ENCODE measurements at places on chromosomes 16 and 17. TPM values are rescaled to one million over a fixed set of nuclear protein-coding genes. Genes with fewer than 3 reads are reported as not detected.
A peak's percentile ranks its signal among the peaks of the same experiment; 100 is the strongest.

DNA sequence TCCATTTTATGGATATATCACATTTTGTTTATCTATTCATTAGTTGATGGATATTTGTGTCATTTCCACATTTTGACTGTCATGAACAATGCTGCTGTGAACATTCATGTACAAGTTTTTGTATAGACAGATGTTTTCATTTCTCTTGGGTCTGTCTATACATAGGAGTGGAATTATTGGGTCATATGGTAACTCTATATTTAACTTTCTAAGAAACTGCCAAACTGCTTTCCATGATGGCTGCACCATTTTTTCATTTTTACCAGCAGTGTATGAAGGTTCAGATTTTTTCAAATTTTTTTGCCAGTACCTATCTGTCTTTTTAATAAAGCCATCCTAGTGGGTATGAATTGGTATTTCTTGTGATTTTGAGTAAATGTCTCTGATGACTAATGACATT lies 15.5 kb downstream of the NFAT5 start:
- no peak for DNase-seq

DNA sequence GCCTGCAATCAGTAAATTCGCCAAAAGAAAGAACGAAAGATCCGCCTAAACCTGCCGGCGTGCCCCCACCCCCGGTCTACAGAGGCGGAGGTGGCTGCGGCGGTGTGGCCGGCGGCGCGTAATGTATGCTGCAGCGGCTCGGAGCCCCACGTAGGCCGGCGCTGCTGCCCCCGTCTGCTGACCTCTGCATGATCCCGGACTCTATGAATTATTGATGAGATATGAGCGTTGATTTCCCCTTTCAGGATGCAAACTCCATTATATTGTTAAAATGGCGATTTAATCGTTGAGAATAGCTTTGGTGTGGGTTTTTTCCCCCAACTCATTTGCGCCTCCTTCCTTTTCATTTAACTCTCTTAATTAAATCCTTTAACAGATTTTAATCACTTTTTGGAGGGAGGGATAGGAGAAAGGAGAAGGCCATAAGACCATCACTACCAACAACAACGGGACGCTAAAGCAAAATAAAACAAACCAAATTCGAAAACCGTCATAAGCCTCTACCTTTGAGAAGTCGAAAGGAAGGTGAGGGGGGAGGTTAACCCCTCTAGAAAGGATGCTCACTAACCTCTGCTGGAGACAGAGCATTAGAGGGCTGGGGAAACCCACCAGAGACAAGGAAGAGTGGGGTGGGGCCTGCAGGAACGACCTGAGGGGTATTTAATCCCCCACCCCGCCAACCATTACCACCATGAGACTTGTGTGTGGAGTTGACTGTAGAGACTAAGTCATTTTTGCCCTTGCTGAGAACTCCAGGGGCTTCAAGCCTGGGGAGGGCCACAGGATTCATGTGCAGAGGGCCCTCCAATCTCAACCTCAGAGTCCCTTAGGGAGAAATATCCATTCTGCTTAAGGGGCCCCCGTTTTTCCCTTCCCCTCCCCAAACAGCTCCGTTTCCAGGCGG lies 3.4 kb downstream of the HOXB3 start:
- no peak for DNase-seq

DNA sequence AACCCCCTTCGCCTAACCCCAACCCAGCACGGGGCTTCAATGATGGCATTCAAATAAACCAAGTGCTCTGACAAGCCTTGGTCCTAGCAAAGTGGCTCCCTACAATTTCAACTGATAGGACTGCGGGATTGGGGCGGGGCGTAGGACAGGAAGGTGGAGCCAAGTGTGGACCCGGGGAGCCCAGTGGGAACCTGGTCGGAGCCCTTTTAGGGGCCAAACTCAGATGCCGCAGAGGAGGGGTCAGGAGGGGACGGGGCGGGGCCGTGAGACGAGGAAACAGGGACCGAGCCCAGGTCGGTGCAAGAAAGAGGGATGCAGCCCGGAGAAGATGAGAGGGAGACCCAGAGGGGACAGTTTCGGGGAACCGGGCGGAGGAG lies 13.2 kb upstream of the CDIPT start:
- no peak for DNase-seq

Gene TSPAN10
- 0.30 TPM for total RNA-seq

- DNase-seq = no peak
Measured at GRCh38 chr17:38981636-38982035, 14.4 kb upstream of the FBXO47 start.

Gene OR1F1
- not detected for total RNA-seq

Gene SALL1
- total RNA-seq = not detected

GRCh38 chr16:85424260-85425073 lies 188.7 kb upstream of the GSE1 start:
- DNase-seq = no peak

GRCh38 chr17:62580947-62581346 lies 46.5 kb upstream of the MRC2 start:
- no peak for DNase-seq

DNA sequence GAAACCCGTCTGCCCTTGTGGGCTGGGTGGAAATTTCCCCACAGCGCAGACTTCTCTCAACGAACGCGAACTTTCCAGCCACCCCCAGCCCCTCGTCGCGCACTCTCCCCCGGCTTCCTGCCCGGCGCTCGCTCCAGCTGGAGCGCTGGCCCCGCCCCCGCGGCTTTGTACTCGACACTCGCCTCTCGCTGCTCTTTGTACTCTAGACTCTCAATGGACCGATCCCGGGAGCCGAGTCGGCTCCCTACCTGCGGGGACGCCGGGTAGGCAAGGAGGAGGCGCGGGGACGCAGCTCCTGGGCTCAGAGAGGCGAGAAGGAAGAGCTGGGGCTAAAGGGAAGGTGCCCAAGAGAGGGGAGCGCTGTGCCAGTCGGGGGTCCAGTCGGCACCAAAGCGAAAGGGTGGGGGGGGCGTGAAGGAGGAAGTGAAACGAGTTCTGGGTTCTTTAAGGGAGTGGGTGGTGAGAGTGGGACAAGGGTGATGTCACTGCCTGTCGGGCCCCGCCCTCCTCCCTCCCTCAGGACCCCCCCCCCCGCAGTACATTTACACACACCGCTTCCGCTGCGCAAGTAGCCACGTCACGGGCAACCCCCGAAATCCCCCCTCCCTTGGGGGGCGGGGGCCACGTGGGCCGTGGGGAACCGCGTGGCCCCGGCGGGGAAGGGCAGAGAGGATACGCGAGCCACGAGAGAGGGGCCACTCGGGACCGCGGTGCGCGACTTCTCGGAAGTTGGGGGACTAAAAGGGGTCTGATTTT lies 9.7 kb downstream of the KDM6B start:
- DNase-seq = peak; percentile 82

GRCh38 chr17:74212913-74213791 lies at the start of gene TTYH2:
TTYH2 (plus strand) TSS chr17:74213571; CDS start chr17:74213588, 17 bp downstream.
- DNase-seq = peak; percentile 75

Gene CD300E
- not detected for total RNA-seq

DNA sequence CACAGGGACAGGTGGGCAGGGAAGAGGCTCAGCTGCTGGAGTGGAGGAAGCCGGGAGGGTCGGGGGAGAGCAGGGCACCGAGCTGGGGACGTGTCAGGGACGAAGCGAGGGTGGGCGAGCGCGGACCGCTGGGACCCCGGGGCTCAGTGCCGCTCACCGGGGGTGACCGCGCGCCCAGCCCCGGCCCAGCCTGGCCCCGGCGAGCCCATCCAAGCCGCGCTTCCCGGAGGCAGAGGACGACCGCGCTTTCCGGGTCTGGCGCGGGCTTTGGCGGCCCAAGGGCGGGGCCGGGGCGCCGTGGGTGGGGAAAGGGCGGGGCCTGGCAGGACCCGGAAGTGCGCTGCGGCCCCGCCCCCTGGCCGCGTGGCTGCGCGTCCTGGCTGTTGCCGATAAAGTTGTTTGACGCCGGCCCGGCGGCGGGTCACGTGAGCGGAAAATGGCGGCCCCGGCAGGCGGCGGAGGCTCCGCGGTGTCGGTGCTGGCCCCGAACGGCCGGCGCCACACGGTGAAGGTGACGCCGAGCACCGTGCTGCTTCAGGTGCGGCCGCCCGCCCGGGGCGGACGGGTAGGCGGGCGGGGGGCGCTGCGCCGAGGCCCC lies at the start of gene ASPSCR1:
ASPSCR1 (plus strand) TSS at position 419 of the 598 bp plus-strand sequence; CDS start at position 437, 18 bp downstream.
- peak; percentile 87 for DNase-seq

GRCh38 chr17:19016297-19016696 lies 11.7 kb upstream of the FAM83G start:
- DNase-seq = no peak

Gene ZDHHC7
- total RNA-seq = 29.1 TPM

- no peak for DNase-seq
Measured at GRCh38 chr17:33811004-33811760, 443.9 kb upstream of the CCL2 start.

DNA sequence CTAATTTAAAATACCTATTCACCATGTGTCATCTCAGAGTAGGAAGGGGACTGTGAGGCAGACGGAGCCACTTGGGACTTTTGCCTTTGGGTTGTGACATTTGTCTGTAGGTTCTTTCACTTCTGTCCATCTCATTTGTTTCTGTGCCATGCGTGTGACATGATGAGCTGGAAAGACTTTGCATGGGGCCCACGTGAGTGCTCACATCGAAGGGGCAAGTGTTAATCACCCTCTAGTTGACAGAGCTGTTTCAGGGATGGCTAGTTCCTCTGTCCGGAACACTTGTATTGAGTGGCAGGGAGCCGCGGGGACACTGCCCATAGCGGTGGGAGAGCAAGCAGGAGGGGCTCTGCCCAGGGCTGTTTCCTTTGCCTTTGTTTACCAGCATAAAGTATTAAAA lies 112.0 kb downstream of the RPTOR start:
- DNase-seq = no peak

DNA sequence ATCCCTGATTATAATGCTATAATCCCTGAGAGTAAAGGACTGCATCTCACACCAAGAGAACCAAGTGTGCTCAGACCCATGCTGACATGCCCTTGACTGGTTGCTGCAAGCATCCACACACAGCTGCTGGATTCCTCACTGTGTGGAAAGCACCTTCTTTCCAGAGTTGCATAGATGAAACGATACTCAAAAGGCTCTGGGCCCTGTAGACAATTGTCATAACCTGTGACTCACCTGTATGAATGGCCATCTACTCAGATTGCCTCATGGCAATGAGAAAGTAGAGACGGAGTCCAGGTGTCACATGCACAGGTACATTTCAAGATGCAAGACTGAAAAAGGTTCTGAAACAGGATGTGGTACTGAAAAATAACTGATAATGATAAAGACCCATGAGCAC lies 58.1 kb downstream of the MPHOSPH6 start:
- DNase-seq = no peak

GRCh38 chr17:35368081-35368830 lies 5.2 kb downstream of the SLFN11 start:
- DNase-seq = no peak

DNA sequence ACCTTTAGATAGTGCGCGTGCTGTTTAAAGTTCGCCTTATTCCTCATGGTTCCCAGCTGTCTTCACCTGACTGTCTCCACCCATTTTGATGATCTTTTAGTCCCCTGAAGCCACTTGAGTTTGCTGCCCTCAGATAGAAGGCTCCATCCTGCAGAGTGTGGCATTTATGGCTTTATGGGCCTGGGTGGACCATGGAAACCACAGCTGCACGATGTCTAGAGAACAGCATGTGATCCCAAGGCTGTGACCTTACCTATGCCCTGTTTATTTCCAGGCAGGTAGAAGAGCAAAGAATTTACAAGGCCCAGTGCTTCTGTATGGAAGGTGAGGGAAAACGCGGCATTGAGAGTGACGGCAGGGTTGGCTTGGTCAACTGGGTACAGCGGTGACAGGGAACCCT lies 356.9 kb downstream of the SLC39A11 start:
- no peak for DNase-seq

GRCh38 chr16:1443403-1443973 lies 868 bp downstream of the CCDC154 start:
- no peak for DNase-seq

DNA sequence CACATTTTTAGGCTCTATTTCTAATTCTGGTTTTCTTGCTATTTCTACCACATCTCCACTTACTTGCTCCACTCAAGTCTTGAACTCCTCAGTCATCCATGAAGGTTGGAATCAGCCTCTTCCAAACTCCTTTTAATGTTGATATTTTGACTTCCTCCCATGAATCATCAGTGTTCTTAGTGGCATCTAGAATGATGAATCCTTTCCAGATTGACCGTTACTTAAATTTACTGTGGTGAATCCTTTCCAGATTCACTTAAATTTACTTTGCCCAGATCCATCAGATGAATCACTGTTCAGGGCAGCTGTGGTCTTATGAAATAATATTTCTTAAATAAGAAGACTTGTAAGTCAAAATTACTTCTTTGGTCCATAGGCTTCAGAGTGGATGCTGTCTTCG lies 32.4 kb downstream of the CLTC start:
- DNase-seq = no peak

GRCh38 chr17:68777243-68777855 lies 176.2 kb upstream of the FAM20A start:
- DNase-seq = no peak

Gene KRTAP4-3
- not detected for total RNA-seq

- DNase-seq = no peak
Measured at GRCh38 chr16:10028644-10029043, 153.6 kb downstream of the GRIN2A start.

Measured in activated T-helper 2 cell treated with anti-CD3 and anti-CD28 coated beads, Interferon-gamma antibody, Interleukin-2, Interleukin-4, amounts not matched to agents 10 μg/mL and 5 μg/mL and 100 μg/mL, durations not matched to agents 14 hours and 24 hours and 36 hours (primary cell).